Germinal center (tissue), 1 donor: ENCODE measurements at places on chromosomes 7 and 10.

GRCh38 chr7:37730501-37730900 is 46.9 kb downstream of the GPR141 start:
- DNase-seq: no peak

DNA sequence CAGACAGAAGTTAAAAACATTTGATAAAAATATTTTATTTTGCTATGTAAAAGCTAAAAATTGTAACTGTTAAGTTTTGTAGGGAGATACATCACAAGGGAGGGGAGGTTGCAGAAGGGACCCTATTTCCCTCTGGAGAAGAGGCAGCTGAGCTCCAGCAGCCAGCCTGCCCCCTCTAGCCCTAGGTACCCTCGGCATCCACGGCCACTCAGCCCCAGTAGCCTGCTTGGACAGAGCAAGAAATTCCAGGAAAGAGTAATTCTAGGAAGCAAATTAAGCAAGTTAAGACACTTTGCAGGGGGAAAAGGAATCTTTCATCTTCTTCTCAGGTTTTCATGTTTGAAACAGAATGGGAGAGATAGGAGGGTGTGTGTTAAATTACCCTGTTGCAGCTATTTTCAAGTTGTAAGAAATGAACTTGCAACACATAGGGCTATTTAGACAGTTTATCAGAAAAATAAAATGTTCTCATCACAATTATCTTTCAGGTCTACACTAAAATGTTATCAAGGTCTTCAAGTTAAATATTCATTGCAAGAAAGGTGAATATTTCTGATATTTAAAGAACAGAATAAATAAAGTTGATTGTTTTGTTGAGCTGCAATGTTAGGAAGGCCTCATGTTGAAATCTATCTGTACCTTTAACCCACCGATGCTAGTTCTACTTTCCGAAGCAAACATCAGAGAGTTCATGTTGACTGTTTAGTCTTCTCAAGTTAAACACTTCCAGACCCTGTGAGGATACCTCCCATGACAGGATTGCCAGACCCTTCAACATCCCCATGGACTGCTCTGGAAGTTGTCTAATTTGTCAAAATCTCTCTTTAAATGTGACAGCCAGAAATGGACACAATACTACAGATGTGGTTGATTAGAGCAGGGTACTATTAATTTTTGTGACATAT is 5.5 kb downstream of the SGCE start:
- no peak for DNase-seq

GRCh38 chr10:79124066-79124465 is 55.3 kb downstream of the ZMIZ1 start:
- DNase-seq: no peak

GRCh38 chr7:26497801-26498596 is 206.3 kb downstream of the SNX10 start:
- no peak for DNase-seq

GRCh38 chr10:43648095-43648397 is 635 bp downstream of the ZNF32 start:
- no peak for DNase-seq

DNA sequence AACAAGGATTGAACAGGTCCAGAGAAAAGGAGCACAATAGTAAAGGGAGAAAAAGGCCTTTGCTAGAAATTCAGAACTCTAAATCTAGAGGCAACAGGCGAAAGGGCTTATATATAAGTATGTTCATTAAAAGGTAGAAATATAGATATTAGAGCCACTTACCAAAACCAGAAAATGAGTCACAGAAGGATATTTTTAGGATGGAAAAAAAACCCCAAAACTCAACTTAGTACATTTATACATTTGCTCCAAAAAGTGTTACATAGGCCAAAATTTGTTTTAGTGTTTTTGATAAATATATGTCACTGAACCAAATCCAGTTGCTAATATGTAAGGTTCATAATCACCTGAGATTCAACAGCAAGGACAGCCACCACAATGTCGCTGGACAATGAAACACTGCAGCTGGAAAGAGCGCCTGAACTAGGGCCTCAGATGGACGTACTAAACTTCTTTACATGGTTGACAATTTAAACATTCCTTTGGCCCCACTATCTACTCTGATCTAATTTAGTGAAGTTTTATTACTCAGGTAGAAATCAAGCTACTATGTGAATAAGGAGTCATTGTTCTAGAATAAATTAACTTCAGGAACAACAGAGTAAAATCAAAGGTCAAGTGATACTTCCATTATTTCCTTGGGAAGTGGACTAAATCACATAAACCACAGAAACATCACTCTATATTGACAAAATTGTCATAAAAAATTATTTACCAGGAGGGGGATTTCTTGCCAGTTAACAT is 10.9 kb downstream of the FAM3C start:
- DNase-seq: no peak

DNA sequence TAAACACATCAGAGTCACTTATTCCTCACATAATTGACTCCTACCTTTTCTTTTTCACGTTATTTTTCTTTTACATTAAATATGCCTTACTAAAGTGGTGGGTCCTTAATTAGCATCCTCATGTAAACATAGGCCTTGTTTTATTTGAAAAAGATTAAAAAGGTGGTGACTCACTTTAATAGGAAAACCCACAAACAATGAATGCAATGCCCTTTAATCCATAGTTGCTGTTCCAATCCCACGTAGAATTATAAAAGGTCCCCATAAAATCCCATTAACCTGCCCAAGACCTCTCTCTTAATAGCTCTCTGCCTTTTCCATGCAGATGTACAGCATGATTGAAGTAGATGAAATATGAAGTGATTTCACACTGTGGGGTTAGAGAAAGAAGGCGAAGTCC is 32.2 kb downstream of the SLC16A12 start:
- DNase-seq: no peak

DNA sequence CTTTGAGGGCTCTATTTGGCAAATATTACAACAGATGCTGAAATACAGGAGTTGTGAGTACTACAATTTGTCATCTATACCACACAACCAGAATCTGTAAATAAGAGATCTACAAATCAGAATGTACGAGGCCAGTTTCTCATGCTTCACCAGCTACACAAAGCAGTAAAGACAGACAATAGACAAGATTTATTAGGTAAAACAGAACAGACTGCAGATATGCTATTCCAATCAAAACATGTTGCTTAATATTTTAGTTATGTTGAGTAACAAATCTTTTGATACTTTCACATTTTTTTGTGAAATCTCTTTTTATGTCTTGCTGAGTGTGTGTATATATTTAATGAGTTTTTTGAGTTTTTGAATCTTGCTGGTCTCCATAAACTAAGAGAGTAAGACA is 109.1 kb downstream of the CHCHD3 start:
- DNase-seq: no peak
